ENCODE measurements at places on chromosomes 4 and X.

DNA sequence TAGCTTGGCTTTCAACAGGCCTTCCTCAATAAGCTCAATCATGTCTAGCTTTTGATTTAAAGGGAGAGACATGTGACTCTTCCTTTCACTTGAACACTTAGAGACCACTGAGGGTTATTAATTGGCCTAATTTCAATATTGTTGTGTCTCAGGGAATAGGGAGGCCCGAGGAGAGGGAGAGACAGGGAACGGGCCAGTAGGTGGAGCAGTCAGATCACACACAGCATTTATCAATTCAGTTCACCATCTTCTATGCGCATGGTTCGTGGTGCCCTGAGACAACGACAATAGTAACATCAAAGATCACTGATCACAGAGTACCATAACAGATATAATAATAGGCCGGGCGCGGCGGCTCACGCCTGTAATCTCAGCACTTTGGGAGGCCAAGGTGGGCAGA lies 17.8 kb downstream of the ZNF81 start:
- DNase-seq = no peak
- no peaks in the 10 kb centered on the region for H3K4me1 ChIP-seq
- H3K36me3 ChIP-seq = peaks cover 10% of the 10 kb centered on the region
- H3K27me3 ChIP-seq = no peaks in the 10 kb centered on the region
- H3K27ac ChIP-seq = no peak overlapping the region
- no peak overlapping the region for H3K4me3 ChIP-seq

GRCh38 chrX:85941275-85941674 lies 106.1 kb downstream of the CHM start:
- no peak overlapping the region for H3K4me3 ChIP-seq
- no peak for DNase-seq
- no peak overlapping the region for H3K27ac ChIP-seq
- no peaks in the 10 kb centered on the region for H3K4me1 ChIP-seq
- H3K36me3 ChIP-seq = peaks cover 24% of the 10 kb centered on the region

DNA sequence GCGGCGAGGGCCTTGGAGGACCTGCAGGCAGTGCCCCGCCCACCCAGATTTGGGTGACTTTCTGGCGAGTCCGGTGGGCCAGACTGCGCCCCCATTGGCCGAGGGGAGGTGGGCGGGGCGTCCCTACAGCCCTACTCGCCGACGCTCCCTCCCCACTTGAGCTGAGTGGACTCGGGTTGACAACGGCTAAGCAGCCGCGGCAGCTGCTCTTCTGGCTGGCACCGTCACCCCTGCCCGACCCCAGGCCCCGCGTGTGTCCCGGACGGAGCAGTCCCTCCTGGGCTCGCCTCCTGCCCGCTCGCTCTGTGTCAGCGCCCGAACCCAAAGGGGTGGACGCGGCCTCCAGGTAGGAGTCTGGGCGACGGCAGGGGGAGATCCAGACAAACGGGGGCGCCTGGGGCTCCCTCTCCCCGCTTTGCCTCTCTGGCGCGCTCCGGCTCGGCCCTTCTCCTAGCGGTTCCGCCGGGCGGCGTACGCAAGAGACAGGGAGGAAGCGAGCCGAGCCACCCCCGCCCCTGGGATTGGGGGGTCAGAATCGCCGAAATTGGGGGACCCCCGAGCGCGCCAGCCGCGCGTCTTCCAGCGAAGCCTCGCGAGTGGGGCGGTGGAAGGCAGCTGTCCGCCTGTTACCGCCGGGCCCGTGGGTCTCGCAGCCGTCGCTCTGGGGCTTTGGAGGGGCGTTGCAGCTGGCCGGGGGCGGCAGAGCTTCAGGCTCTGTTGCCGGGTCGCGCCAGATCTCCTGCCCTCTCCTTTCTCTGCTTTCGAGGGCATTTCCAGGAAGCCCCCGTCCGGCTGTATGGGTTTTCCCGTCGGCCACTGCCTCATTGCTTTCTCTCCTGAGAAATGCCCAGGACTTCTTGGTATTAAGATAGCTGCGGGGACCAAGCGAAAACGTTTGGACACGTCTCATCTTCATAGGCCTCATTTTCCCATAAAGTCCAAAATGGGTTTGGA lies 46.3 kb downstream of the STARD8 start:
- peak overlapping the region; percentile 63 for H3K4me3 ChIP-seq
- H3K36me3 ChIP-seq = no peaks in the 10 kb centered on the region
- DNase-seq = peak; percentile 51
- peaks cover 17% of the 10 kb centered on the region for H3K4me1 ChIP-seq
- H3K27me3 ChIP-seq = peaks cover 20% of the 10 kb centered on the region

GRCh38 chrX:106696502-106696901 lies 30.0 kb upstream of the RNF128 start:
- peak overlapping the region; percentile 46 for H3K4me3 ChIP-seq
- H3K36me3 ChIP-seq = no peaks in the 10 kb centered on the region
- H3K4me1 ChIP-seq = peaks cover 22% of the 10 kb centered on the region
- H3K27ac ChIP-seq = no peak overlapping the region
- no peak for DNase-seq

DNA sequence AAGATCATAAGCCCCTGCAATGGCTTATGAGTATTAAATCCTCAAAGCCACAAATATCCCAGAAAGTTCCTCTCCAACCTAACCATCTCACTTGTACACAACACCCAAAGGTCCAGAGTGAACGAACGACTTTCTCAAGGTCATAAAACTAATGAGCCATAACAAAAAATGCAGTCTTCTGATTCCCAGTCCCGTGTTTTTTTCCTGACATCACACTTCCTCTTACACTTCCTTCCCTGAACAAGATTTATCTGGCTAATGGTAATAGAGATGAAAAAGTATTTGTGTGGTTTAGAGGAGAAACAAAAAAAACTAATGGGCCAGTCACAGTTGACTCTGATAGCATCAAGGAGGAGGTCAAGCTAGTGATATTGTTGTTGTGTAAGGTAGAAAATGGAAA lies 99.5 kb upstream of the KLHL13 start:
- H3K4me3 ChIP-seq = no peak overlapping the region
- H3K27me3 ChIP-seq = no peaks in the 10 kb centered on the region

DNA sequence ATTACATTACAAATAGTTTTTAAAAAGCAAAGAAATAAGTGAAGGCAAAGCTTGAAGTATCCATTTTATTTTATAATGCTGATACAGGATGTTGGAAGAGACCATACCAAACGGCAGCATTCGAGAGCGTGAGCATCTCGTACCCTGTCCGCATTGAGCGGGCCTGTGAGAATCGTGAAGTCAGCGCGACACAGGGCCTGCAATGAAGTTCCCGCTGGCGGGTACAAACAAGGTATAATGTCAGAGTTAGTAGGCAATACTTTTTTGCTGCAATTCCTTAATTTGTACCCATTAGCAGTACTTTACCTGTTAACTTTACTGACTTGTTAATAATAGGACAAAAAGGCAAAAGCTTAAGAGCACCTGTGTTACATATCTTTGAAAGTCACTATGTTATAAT lies 19.0 kb downstream of the HNRNPD start:
- no peaks in the 10 kb centered on the region for H3K27me3 ChIP-seq
- no peak for DNase-seq
- H3K4me3 ChIP-seq = no peak overlapping the region
- no peak overlapping the region for H3K27ac ChIP-seq

- no peak overlapping the region for H3K27ac ChIP-seq
- H3K36me3 ChIP-seq = no peaks in the 10 kb centered on the region
- no peaks in the 10 kb centered on the region for H3K4me1 ChIP-seq
Measured at GRCh38 chrX:68748030-68748429, 80.8 kb upstream of the EFNB1 start.

- no peaks in the 10 kb centered on the region for H3K36me3 ChIP-seq
- peaks cover 3% of the 10 kb centered on the region for H3K27me3 ChIP-seq
- H3K27ac ChIP-seq = no peak within 1 kb of the TSS
Measured at GRCh38 chrX:153763989-153764755, at the start of gene PLXNB3. PLXNB3 (plus strand) TSS chrX:153764249; CDS start chrX:153765536, 1,287 bp downstream.

All from progenitor cell of endocrine pancreas (in vitro differentiated cells).